ENCODE measurements at places on chromosomes 5 and 9. TPM values are rescaled to one million over a fixed set of nuclear protein-coding genes. Genes with fewer than 3 reads are reported as not detected.

DNA sequence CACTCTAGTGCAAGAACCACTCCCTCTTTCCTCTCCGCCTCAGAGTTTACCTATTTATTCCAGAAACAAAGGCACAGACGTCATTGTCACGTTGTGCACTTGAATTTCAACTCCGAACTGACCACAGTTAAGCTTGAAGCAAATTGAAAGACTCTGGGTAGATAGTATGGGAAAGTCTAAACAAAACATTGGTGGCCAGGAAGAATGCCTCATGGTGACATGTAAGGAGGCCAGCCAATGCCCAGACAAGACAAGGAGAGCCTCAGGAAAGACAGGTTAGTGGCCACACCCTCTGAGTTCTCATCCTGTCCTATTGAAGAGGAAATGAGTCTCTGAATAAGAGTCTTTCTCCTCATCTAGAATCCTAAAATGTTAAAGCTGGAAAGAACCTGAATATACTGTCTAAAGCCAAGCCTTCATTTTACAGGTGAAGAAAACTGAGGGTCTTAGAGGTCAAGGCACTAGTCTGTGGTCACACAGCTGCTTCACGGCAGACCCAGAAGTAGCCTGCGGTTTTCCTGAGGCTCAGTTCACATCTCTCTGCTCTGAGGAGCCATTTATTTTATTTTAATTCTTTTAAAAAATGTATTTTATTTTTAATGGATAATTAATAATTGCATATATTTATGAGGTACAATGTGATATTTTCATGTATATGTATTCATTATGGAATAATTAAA is 30.2 kb downstream of the ZFAND5 start:
- DNase-seq, result no peak
- H3K4me3 ChIP-seq, result no peak overlapping the region
- no peak overlapping the region for H3K27ac ChIP-seq
- no peaks in the 10 kb centered on the region for H3K27me3 ChIP-seq

DNA sequence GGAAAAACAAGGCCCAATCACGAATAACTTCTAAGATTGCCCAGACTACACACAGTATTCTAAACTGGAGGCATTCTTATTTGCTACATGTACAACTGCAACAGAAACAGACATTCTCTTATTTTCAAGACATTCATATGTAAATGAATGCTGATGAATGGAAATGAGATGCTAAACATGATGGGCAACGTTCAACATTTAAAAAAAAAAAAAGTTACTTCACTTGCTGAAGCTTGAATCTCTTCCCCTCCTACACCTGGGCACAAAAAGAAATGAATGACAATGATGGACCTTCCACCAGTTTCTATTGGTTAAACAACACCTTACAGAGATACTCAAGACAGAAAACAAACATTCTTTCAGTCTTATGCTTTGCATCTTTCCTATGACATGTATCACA is 160.5 kb downstream of the BNC2 start:
- no peak overlapping the region for H3K27ac ChIP-seq
- H3K36me3 ChIP-seq, result no peaks in the 10 kb centered on the region
- no peak for DNase-seq
- H3K4me3 ChIP-seq, result no peak overlapping the region

GRCh38 chr9:126614455-126615244 is 922 bp downstream of the LMX1B start:
- no peaks in the 10 kb centered on the region for H3K36me3 ChIP-seq
- H3K4me3 ChIP-seq, result no peak overlapping the region
- H3K4me1 ChIP-seq, result peaks cover 13% of the 10 kb centered on the region
- no peak for DNase-seq
- no peak overlapping the region for H3K27ac ChIP-seq

DNA sequence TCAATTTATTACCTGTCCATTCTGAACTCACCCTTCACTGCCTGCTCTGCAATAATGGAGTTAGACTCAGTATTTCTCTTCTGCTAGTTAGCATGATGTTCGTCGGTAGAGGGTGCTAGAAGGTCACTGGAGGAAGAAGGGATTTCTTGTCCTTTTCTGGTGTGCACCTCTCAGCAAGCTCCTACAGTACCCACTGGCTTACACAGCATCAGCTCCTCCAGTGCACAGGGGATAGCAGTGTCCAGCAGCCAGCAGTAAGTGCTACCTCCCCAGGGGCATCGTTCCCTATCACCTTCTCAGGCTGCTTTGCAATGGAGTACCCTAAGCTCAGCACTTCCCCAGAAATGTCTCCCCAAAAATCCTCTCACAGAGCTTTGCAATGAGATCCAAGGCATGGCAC is 45.9 kb upstream of the APC start:
- DNase-seq, result no peak
- H3K27ac ChIP-seq, result no peak overlapping the region
- no peaks in the 10 kb centered on the region for H3K36me3 ChIP-seq
- H3K4me3 ChIP-seq, result no peak overlapping the region
- H3K4me1 ChIP-seq, result no peaks in the 10 kb centered on the region
- no peaks in the 10 kb centered on the region for H3K27me3 ChIP-seq

Gene FOXD4L3
- total RNA-seq, result not detected

- peak; percentile 96 for DNase-seq
- peak within 1 kb of the TSS; percentile 34 for H3K27ac ChIP-seq
- H3K36me3 ChIP-seq, result no peaks in the 10 kb centered on the region
Observed at GRCh38 chr9:35812025-35812602, at the start of gene SPAG8. TSS of gene SPAG8 (minus strand) at chr9:35812262. CDS start at chr9:35812147, 115 bp downstream.

DNA sequence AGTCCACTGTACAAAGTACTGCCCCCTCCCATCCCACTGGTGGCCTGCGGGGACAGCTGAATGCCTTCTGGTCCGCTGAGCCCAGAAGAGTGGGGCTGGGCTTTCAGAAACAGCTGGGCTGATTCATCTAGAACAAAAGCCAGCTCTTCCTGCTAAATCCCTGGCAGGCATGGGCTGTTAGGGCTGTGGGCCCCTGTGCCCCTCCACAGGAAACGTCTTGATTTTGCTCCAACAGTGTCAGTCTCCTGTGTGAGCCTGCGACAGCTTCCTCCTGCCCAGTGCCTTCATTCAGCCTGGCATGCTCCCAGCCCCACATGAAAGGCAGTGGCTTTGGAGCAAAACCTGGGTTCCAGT is 6.9 kb upstream of the GSN start:
- H3K36me3 ChIP-seq, result no peaks in the 10 kb centered on the region
- H3K27me3 ChIP-seq, result no peaks in the 10 kb centered on the region
- DNase-seq, result peak; percentile 66
- no peak overlapping the region for H3K4me3 ChIP-seq
- H3K27ac ChIP-seq, result peak overlapping the region; percentile 58
- H3K4me1 ChIP-seq, result peaks cover 19% of the 10 kb centered on the region

DNA sequence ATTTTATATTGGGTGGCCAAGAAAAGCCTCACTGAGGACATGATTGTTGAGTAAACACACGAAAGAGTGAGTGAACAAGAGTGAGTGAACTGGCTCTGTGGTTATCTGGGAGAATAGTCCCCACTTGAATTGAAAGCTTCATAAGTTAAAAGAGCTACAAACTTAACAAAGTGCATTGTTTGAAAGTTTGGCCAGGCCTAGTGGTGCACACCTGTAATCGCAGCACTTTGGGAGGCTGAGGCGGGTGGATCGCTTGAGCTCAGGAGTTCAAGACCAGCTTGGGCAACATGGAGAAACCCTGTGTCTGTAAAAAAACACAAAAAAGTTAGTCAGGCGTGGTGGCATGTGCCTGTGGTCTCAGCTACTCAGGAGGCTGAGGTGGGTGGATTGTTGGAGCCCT is 26.9 kb downstream of the SMC2 start:
- no peak for DNase-seq
- H3K36me3 ChIP-seq, result no peaks in the 10 kb centered on the region
- H3K4me3 ChIP-seq, result no peak overlapping the region
- H3K27ac ChIP-seq, result no peak overlapping the region
- H3K27me3 ChIP-seq, result no peaks in the 10 kb centered on the region

Gene TSSK1B
- not detected for total RNA-seq

- H3K36me3 ChIP-seq, result no peaks in the 10 kb centered on the region
- no peak overlapping the region for H3K27ac ChIP-seq
- H3K27me3 ChIP-seq, result no peaks in the 10 kb centered on the region
- DNase-seq, result no peak
Observed at GRCh38 chr9:14238518-14238917, 75.4 kb downstream of the NFIB start.

DNA sequence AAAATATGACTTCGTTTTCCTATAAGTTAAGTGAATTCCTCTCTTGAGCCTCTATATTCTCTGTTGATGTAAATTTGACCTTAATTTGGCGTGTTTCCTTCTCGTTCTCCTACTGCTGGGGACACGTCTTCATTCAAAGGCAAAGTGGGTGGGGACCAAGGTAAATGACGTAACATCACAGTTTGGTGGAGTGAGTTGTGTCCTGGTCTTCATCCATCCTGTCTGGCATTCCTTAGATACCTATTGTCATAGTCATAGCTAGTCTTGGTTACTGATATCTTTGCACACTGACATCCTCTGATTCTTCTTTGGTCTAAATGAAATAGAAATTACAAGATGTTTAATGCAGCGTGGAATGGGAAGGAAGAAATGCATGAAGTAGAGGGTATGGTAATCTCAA is 108.5 kb downstream of the NNT start:
- no peak for DNase-seq
- no peaks in the 10 kb centered on the region for H3K4me1 ChIP-seq
- no peak overlapping the region for H3K4me3 ChIP-seq
- H3K36me3 ChIP-seq, result no peaks in the 10 kb centered on the region
- no peak overlapping the region for H3K27ac ChIP-seq
- no peaks in the 10 kb centered on the region for H3K27me3 ChIP-seq

DNA sequence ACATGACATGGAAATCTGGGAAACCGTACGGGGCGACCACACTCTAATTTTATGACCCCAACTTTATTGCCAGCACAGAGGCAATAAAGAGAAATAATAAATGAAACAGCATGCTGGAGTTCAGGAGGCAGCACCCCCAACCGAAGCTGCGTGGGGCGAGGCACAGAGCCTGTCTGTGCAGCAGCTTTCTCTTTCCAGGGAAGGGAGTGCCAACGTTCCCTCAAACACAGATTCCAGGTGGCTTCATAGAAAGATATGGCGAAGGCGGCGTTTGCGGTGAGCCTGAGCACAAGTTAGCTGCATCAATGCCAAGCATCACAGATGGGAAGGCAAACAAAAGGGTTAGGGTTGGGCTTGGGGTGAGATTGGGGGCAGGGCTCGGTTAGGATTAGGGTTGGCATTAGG is 114.8 kb downstream of the HSD17B3 start:
- H3K36me3 ChIP-seq, result no peaks in the 10 kb centered on the region
- H3K4me1 ChIP-seq, result peaks cover 40% of the 10 kb centered on the region
- no peaks in the 10 kb centered on the region for H3K27me3 ChIP-seq
- H3K4me3 ChIP-seq, result no peak overlapping the region

Gene NKD2
- total RNA-seq, result 1.5 TPM

DNA sequence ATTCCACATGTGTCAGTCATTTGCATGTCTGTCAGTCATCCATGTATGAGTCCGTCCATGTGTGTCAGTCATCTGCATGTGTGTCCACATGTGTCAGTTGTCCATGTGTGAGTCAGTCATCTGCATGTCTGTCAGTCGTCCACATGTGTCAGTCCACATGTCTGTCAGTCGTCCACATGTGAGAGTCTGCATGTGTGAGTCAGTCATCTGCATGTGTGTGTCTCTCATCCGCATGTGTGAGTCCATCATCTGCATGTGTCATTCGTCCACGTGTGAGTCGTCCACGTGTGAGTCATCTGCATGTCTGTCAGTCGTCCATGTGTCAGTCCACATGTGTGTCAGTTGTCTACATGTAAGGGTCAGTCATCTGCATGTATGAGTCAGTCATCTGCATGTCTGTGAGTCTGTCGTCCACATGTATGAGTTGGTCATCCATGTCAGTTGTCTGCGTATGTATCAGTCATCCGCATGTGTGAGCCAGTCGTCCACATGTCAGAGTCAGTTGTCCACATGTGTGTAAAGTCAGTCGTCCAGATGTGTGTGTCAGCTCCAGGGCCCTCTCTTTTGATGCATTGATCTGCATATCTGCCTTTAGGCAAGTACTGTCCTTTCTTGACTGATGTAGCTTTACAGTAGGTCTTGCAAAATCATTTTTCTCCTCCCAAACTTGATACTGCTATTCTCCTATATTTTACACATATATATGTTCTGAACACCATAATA is 72.5 kb upstream of the CACNA1B start:
- H3K27ac ChIP-seq, result no peak overlapping the region
- no peak for DNase-seq
- no peaks in the 10 kb centered on the region for H3K4me1 ChIP-seq
- peaks cover 10% of the 10 kb centered on the region for H3K36me3 ChIP-seq
- H3K4me3 ChIP-seq, result no peak overlapping the region

DNA sequence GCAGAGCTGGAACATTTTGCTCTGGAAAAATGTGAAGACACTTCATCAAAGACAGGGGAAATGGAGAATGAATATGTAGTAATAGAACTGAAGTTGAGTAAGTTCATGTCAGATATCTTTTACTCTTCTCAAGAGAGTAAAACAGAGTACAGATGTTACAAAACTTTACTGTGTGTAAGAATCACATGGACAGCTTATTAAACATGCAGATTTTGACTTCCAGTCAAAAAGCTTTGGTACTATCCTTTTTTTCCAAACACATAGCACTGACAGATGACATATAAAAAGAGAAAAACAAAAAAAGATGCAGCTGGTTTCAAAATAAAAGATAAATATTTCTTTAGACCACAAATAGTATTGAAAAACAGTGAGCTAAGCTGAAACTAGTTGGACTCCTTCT is 115.4 kb downstream of the FBN2 start:
- H3K4me3 ChIP-seq, result no peak overlapping the region
- H3K27me3 ChIP-seq, result no peaks in the 10 kb centered on the region
- H3K27ac ChIP-seq, result no peak overlapping the region
- no peak for DNase-seq
- no peaks in the 10 kb centered on the region for H3K36me3 ChIP-seq

GRCh38 chr9:107024193-107024592 is 161.2 kb downstream of the ZNF462 start:
- no peaks in the 10 kb centered on the region for H3K36me3 ChIP-seq
- no peaks in the 10 kb centered on the region for H3K27me3 ChIP-seq
- DNase-seq, result no peak
- H3K4me1 ChIP-seq, result peaks cover 13% of the 10 kb centered on the region

DNA sequence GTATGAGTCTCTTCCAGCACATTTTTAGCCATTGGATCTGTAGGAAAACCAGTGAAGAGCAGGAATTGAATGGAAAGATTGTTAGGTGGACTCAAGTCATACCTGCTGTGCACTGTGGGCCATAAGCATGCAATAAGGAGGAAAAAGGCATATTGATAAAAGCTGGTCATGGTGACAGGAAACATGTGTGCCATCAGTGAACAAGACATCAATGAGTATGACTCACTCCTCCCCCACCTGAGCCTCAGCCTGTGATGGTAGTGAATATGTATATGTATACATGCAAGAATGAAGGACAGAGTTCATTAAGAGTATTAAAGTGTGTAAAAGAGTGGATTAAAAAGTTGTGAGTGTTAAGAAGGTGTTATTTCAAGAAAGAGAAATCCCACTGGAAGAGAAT is 164.5 kb downstream of the TMEM38B start:
- H3K4me1 ChIP-seq, result no peaks in the 10 kb centered on the region
- H3K36me3 ChIP-seq, result no peaks in the 10 kb centered on the region
- H3K27ac ChIP-seq, result no peak overlapping the region
- H3K4me3 ChIP-seq, result no peak overlapping the region
- no peaks in the 10 kb centered on the region for H3K27me3 ChIP-seq

All from thyroid gland (tissue), 4 donors.